Umbilical cord (tissue), 2 donors: ENCODE measurements at places on chromosomes 12 and 14.

- DNase-seq: no peak
Observed at GRCh38 chr14:81187832-81188522, 32.8 kb downstream of the GTF2A1 start.

DNA sequence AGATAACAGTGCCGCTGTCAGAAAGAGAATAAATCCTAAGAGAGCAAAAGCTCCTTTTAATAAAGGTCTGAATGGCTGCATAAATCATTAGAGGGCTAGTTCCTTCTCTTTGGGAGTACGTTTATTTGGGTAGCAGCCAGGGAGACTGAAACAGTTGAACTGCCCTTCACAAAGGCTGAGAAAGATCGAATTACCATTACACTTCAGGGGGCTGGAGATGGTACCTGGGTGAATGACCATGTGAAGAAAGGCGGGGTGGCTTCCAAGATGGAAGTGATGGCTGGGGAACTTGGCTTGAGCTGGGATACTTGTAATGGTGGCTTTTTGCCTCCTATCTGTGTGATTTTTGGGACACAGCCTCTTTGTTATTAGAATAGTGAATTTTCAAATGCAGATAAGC, 1.7 kb upstream of the FGD4 start:
- DNase-seq: no peak

DNA sequence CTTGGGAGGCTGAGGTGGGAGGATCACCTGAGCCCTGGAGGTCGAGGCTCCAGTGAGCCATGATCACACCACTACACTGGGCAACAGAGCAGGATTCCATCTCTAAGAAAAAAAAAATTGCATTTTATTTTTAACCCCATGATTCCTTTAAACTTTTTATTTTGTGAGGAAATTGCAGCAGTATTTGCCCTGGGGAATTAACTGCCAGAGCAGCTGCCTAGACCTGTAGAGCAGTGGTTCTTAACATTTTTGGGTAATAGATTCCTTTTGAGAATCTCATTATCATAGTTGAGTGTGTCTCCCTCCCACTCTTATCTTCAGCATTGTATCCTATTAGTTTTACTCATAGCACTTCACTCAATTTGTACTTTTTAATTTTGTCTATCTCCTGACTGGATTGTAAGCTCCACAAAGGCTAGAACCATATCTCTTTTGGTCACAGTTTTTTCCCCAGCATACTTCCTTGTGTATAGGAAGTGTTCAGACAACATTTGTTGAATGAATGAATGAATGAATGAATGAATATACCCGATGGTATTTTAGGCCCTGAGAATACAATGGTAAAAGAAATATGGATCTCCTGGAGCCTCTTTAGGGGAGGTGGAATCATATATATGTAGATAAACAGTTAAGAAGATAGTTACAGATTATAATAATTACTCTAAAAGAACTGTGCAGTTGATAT, 40.6 kb downstream of the BRMS1L start:
- no peak for DNase-seq

GRCh38 chr14:104878582-104878981, 13.5 kb downstream of the CEP170B start:
- DNase-seq: no peak

DNA sequence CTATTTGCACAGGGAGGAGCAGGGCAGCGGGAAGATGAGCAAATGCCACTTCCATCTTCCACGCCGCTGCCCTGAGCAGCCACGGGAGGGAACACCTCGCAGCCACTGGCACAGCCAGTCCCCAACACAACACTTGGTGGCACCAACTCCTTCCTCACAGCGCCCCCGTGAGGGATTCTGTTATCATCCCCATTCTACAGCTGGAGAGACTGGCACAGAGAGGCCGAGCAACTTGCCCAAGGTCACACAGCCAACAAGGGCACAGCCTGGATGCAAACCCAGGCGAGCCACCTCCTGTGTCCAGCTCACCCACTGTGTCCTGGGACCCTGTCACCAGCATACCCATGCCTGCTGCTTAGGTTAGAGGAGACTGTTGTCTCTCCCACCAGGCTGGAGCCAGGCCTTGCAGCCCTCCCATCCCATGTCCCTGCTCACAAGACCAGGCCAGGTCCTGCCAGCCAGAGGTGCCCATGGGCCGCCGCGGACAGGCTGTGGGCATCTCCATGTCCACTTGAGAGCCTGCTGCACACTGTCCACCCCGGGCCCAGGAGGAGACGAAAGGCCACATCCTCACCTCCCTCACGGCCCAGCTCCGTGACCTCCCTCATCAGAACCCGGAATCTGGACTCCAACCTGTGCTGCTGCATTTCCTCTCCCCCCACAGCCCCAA, 57.0 kb downstream of the NCOR2 start:
- DNase-seq: no peak

- DNase-seq: no peak
Observed at GRCh38 chr12:31310488-31310887, 15.5 kb downstream of the SINHCAF start.

GRCh38 chr12:47223031-47223847, 143.5 kb upstream of the AMIGO2 start:
- peak; percentile 81 for DNase-seq

- peak; percentile 97 for DNase-seq
Observed at GRCh38 chr14:39432179-39432618, at the start of gene FBXO33. TSS of gene FBXO33 (minus strand) at chr14:39432433. CDS start at chr14:39432162, 271 bp downstream.

- DNase-seq: no peak
Observed at GRCh38 chr12:118590406-118591150, 214.2 kb downstream of the SUDS3 start.

DNA sequence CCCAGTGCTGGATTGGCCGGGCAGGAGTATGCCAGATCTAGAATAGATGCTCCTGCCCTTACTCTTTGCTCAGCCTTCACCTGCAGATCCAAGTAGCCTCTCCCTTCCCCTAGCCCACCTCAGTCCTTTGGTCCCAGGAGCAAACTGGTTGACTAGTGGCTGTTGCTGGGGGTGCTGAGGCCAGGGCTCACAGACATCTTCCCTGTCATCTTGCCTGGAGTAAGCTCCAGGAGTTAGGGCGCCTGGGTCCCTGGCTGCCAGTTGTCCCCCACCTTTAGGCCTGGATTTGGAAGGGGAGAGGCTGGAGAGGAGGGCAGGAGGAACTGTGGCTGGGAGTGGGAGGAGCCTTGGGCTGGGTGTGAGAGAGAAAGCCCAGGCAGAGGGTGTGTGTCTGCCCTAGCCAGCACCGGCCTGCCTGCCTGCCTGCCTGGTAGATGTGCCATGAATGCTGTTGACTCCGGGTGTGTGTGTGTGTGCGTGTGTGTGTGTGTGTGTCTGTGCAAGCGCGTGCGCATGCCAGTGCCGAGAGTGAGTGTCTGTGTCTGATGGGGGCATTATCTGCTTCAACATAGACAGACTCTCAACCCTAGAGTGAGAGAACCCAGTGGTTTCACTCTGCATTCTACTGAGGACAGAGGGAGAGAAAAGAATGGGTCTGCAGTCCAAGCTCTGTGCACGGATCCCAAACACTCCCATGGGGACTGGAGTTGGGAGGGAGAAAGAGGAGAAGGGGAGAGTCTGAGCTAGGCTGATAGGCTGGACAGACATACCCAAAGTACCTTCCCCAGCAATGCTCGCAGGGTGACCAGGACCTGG, 845 bp upstream of the RARG start:
- DNase-seq: peak; percentile 83

DNA sequence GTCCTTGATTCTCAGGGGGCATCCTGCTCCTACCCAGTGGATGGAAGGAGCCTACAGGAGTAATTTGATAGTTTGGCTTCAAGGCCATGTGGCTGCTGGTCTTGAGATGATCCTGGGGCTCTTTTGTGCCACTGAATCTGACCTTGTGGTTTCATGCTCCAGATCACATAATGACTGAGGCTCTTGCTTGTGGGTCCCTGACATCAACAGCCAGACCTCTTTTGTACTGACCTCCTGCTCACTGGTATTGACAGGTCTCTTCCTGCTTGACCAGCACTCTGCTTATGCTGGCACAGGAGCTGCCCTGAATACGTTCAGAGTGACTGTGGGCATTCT, 23.2 kb upstream of the JPH4 start:
- no peak for DNase-seq

DNA sequence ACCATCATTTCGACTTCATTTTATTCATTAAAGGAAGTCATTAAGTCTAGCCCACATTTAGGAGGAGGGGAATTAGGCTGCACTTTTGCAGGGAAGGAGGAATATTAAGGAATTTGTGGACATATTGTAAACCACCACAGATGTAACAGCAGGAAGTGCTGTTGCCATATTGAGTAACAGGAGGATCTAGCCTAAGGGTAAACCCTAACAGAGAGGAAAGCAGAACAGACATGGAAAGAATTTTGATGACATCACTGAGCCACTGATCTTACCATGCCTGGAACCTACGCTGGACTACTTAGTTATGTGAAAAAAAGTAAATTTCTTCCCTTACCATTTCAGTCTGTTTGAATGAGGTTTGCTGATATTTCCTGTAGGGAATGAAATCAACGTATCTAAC, 100.7 kb upstream of the ATF7IP start:
- DNase-seq: no peak

DNA sequence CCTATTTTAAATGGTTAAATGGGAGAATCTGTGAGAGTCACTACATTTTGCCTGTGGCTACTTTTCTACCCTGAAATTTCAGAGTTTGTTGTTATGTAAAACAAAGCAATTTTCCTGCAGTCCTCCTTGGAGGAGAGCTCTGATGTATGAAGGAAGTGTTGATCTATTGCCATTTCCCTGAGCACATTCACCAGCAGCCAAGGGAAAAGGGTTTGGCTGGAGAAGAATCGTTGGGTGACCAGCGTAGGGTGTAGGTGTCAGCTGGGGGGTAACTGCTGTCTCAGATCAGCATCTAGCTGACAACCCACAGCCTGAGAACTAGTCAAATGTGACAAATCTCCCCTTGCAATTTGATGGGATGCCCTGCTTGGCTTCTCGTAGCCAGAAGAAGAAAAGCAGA, 230.5 kb downstream of the PDZRN4 start:
- DNase-seq: no peak

DNA sequence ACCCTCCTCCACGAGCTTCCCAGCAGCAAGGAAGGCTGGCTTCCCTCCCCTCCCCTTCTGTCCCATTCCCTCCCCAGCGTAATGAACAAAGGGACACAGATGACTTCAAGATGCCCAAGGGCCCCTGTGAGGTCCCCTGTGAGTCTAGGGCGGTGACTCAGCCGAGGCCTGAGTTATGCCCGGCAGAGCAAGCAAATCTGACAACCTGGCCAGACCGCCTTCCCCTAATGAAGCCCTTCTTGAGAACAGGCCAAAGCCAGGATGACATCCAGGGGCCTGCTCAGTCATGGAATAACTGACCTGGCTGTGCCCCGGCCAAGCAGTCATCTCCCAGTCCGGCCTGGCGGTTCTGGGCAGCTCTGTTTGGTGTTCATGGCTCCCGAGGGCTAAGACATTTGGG, 89.2 kb downstream of the DICER1 start:
- DNase-seq: peak; percentile 16

GRCh38 chr14:20563971-20564370, 3.1 kb upstream of the RNASE9 start:
- DNase-seq: no peak

GRCh38 chr12:119432949-119433348, 98.4 kb downstream of the CCDC60 start:
- no peak for DNase-seq

DNA sequence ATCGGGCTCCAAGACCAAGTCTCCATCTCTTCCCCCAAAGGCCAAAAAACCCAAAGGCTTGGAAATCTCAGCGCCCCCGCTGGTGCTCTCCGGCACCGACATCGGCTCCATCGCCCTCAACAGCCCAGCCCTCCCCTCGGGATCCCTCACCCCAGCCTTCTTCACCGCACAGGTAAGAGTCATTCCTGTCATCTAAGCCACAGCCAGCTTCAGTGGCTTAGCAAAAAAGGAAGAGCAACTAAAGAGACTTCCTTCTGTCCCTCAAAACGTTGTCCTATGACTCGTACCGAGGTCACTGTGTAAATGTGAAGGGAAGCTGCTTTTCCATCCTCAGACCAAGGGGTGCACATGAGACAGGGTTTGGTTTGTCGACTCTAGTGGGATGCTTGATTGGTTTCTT, 53.4 kb downstream of the ELK3 start:
- DNase-seq: no peak

DNA sequence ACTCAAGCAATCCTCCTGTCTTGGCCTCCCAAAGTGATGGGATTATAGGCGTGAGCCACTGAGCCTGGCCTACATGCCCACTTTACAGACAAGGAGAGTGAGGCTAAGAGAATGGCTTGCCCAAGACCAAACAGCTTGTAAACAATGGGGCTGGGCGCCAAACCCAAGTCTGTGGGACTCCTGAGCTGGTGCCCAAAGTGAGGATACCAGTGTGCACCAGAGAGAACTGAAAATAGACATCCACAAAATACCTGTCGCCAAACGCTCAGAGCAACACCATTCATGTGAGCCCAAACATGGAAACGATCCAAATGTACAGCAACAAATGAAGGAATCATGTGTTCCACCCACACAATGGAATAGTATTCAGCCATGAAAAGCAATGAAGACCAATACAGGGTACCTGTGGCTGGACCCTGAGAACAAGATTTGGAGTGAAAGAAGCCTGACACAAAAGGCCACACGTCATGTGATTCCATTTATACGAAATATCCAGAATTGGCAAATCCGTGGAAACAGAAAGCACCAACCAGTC, 38.2 kb downstream of the CCNK start:
- no peak for DNase-seq

- no peak for DNase-seq
Observed at GRCh38 chr14:58479975-58480374, 52.5 kb downstream of the KIAA0586 start.

DNA sequence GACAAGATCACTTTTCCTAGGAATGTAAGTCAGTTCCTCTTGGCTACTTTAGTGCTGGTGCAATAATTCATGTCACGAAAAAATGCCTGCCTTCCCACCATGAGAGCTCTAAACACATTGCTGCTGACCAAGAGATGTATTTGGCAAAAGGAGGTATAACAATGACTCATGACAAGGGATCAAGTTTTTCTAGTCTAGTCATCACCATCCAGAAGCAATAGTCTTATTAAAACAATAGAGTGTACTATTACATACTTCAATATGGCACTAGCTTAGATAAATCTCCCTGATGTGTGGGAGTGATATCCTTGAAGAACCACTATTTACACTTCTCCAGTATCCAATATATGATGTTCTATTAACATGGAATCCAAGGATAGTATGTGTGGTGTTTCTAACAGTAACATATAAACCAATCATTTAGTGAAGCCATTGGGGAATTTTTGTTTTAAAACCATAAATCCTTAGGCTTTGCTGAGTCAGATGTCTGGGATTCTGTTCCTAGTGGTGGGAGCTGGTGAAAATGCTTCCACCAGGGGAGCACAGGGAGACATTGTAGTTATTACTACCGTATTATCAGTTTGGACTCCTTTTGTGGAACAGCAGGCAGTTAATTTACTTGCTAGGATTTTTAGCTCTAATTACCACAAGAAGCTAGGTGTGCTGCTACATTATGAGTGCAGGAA, 1387.5 kb downstream of the LRFN5 start:
- DNase-seq: no peak

- DNase-seq: no peak
Observed at GRCh38 chr14:79074510-79074909, 904.3 kb downstream of the NRXN3 start.

GRCh38 chr12:15801770-15802744, 12.9 kb upstream of the EPS8 start:
- no peak for DNase-seq

- DNase-seq: peak; percentile 77
Observed at GRCh38 chr14:63504648-63505047, 38.5 kb downstream of the PPP2R5E start.

- DNase-seq: no peak
Observed at GRCh38 chr14:81555051-81555450, 21.4 kb upstream of the SEL1L start.

- DNase-seq: no peak
Observed at GRCh38 chr14:35963209-35963608, 137.1 kb downstream of the BRMS1L start.

GRCh38 chr14:20477211-20477876, 8.1 kb downstream of the PNP start:
- DNase-seq: peak; percentile 33

GRCh38 chr12:89344043-89344861, 8.0 kb downstream of the DUSP6 start:
- DNase-seq: no peak
